ENCODE measurements at places on chromosomes 13 and 19.
A peak's percentile ranks its signal among the peaks of the same experiment; 100 is the strongest.

DNA sequence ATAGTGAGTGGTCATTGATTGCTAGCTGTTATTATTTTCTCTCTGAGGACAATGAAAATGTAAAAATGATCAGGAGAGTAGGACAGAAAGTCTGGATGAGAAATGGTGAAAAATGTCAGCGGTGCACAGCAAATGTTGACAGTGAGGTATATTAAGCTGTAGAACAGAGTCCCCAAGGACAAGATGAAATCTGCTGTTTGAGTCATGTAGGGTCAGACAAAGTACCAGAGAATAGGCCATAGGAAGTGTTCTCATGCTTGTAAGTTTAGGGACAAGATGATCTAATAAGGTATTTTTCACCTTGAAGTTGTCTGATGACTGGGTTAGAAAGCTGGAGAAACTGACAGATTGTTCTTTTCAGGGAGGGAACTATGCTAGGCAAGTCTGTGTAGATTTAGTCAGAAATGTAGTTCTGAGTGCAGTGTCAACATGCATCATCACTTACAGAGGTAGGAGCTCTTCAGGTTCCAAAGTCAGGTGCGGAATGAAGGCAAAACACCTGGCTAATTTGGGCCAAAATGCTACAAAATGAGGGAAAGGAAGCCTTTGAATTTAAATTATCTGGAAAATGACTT, 369.3 kb downstream of the DLEU7 start:
- DNase-seq, result no peak

DNA sequence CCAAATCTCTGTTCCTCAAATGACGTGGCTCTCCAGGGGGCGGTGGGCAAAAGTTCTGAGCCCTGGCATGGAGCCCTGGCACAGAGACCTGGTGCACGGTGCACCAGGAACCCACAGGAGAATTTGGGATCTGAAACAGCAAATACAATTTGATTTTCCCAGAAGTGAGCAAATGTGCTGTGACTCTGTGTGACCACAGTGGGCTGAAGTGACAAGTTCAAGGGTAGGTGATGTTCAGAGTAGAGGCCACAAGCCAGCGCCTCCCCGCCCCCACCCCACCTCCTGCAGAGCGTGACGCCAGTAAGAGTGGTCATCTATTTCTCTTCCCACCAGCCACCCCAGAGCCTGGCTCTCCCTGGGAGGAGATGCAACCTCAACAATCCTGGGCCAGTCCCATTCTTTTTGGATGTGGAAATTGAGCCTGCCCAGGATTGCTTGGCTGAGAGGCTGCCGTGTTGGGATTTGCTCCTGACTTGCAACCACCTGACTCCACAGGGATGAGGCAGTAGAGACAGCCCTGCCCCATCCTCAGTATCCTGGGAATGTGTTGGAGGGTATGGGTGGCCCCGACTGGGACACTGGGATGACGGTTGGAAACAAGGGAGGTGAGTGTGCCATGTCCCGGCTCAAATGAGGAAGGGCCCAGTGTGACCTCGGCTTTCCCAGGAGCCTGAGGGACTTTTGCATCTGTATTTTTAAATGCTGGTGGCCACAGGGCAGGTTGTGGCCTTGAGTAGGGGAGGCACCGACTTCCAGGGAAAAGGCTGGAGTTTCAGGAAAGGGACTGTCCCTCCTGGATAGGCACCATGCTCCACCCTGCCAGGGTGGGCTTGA, 11.1 kb upstream of the BCL3 start:
- no peak for DNase-seq

GRCh38 chr13:105202354-105202753, 1333.1 kb downstream of the EFNB2 start:
- no peak for DNase-seq

DNA sequence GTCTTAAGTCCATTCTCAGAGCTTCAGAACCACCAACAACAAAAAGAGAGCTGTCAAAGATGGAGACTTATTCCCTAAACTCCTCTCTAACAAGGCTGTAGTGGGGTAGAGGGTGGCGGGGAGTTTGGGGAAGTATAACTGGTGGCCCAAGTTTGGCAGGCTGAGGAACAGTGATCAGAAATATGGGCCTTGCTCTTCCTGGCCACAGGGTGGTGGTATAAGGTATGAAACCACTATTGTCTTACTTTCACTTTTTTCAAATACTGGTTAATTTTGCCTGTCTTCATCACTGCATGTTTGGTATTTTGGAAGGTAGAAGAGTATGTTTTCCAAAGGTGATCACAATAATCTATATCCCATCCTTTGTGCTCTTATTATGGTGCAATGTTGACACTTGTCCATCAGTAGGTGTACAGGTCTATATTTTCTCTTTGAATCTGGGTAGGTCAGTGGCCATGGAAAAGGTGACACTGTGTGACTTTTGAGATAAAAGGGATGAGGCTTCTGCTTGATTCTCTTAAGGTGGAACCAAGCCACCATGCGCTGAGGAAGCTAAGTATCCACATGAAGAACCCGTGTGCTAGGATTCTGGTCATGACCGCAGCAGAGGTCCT, 23.2 kb upstream of the GPC5 start:
- DNase-seq, result no peak

GRCh38 chr13:51840917-51841316, 4.1 kb downstream of the TMEM272 start:
- DNase-seq, result no peak

DNA sequence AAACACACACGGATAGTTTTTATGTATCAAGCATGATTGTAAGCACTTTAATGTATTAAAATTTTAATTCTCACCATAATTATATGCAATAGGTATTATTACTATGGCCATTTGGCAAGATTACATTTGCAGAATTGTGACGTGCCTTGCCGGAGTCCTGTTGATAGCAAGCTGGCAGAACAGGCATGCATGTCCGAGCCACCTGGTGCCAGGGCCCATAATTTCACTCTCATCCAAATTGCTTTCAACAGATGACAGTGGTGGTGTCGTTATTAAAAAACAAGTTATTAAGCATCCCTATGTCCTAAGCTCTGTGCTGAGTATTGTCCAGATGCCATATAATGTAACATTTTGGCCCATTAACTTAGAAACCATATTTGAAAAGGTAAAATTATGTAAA, 374.3 kb downstream of the FOXO1 start:
- DNase-seq, result no peak

- no peak for DNase-seq
These were observed 1466.9 kb downstream of the UQCRFS1 start for GRCh38 chr19:27745978-27746542.

GRCh38 chr19:5718037-5718578, 1.8 kb downstream of the LONP1 start:
- no peak for DNase-seq

DNA sequence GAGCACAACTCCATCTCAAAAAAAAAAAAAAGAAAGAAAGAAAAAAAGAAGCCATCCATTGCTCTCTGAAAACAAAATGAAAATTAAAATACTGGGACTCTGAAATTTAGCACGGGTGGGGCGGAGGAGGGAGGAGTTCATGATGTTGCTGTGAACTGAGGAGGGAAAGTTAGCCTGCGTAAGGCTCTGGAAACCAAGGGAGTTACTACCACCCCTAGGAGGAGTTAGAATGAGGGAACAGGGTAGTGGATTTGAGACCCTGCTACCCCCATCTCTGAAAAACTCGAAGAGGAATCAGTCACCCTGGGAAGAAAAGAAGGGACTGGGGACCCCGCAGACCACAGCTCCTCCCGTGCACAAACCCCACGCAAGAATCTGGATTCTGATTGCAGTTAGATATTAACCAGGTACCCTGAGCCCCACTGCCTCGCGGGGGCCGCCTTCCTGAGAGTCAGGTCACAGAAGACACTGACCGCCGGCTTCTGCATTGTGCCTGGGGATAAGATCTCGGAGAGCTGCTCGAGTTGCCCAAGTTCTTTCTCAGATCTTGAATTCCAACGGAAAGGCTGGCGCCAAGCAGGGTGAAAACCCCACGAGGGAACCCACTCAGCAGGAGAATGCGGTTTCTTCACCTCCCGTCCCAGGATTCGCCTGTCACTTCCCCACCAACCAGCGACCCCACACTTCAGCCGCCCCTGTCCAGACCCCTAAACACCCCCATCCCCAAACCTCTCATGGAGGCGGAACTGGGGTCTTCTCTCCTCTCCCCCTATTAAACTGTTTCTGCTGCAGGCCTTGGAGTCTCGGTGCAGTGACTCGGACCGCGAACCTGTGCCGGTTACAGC, 870 bp downstream of the ZNF442 start:
- no peak for DNase-seq

GRCh38 chr19:7861619-7862412, 12.4 kb downstream of the PRR36 start:
- no peak for DNase-seq

DNA sequence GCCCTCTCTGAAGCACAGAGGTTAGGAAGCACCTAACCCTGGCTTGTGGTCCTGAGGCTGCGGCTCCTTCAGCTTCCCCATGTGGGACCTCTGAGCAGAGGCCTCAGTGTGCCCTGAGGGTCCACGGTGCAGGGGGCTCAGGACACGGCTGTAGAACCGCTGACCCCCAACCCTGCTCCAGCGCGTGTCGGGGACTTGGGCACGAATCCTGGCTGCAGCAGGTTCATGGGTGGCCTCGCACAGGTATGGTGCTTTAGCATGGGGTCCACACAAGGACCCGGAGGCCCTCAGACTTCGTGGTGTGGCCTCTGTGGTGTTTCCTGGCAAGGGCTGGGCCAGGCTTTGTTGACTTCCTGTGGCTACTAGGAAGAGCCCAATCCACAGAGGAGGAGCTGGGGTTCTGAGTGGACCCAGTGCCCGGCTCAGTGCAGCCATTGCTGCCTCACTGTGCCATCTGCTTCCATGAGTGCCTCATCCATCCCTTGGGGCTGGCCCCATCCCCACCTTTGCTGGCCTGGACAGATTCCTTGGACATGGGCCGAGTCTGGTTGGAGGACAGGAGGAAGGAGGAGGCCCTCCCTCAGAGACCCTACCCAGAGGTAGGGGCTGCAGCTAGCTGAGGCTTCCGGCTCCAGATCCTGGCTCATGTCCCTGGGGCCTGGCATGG, 24.5 kb downstream of the ZBTB7A start:
- no peak for DNase-seq

- no peak for DNase-seq
These were observed 21.8 kb upstream of the OBI1 start for GRCh38 chr13:78680576-78681350.

DNA sequence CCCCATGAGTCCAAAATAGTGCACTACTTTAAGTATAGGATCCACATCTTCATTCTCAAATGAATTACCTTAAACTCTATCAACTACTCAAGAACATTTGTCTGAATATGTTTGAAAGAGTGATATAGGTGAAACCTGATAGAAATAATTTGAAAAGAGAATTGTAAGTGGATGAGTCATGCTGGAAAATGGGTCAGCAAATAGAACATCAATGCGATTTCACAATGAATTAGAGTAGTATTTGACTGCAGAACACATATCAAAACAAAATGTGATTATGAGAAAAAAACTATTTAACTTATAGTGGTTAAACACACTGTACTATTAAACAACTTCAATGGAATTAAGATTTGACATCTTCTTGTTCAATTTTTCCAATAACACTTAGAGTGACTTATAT, 300.6 kb upstream of the KLHL1 start:
- no peak for DNase-seq

GRCh38 chr19:13026462-13027370, 31.4 kb downstream of the NFIX start:
- no peak for DNase-seq

GRCh38 chr13:97119943-97120342, 102.2 kb upstream of the MBNL2 start:
- DNase-seq, result no peak

DNA sequence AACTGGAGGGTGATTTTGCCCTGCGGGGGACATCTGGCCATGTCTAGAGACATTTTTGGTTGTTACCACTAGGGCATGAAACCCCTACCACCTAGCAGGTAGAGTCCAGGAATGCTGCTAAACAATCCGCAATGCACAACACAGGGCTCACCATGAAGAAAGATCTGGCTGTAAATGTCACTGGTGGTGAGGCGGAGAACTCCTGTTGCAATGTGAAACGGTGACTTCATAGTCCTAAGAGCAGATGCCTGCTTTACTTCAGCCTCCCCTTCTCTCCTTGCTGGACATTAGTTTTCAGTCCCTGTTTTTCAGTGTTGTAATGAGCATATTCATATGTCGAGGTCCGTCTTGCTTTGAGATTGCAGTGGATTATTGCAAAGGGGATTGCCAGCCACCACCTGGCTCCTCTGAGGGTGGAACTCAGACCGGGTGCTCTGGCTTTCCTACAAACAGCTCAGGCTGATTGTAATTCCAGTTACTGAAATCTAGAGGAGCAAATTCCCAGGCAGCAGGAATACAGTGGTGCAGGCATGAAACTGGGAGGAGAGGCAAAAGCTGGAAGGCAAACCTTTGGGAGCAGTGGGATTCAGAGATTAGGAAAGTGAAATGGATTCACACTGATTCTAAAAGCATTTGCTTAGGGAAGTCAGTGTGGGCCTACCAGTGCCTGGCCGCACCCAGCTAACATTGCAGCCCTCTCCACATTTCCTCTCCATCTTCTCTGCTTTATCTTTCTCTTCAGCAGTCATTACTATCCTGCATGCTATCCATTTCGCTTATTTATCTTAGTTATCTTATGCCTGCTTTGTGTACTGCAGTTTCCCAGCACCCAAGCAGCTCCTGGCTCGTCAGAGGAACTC, 76.1 kb upstream of the PCDH8 start:
- no peak for DNase-seq

- no peak for DNase-seq
These were observed 6.0 kb downstream of the PEX11G start for GRCh38 chr19:7482584-7483439.

GRCh38 chr19:46924874-46925547, 64.2 kb downstream of the ARHGAP35 start:
- no peak for DNase-seq

GRCh38 chr13:32300920-32301319, 14.2 kb downstream of the ZAR1L start:
- no peak for DNase-seq

GRCh38 chr13:33070713-33071112, 54.5 kb downstream of the KL start:
- DNase-seq, result no peak

GRCh38 chr19:10644260-10645007, 9.7 kb upstream of the ILF3 start:
- DNase-seq, result peak; percentile 75

DNA sequence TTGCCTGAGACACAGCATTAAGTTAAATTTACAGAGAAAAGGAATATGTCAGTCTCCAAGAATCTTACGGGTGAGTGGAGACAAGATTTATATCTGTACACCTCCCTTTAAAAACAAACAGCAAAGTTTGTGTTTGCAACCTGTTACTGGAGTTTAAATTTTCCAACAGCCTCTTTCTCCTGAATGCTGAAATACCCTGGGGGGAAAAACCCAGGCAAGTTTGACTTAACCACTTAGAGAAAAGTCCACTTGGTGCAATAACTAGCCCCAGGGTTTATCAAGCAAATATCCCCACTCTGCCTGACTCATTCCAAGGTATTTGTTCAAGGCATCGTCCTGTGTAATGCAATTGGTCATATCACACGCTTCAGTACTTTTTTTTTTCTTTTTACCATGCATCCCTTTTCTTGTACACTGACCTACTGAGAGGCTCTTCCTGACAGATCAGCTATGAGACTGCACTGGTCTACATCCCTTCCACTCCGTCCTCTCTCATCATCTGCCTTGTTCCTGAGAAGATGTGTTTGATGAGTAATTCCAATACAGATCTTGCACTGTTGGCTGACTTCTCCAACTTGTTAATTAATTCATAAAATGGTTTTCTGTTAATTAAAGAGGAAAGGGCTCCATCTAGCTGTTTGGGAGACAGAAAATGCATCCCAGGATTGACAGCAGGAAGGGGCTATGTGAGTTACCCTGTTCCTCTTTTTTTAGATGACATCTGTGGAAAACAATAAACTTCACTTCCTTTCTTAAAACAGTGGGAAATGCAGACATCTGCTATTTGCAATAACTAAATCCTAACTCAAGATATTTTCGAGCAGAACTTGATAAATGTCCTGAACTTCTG, 212.5 kb upstream of the IRS2 start:
- no peak for DNase-seq

GRCh38 chr13:62418872-62419271, 1003.2 kb upstream of the PCDH20 start:
- DNase-seq, result no peak

Data from iPS DF 6.9 (cell line).